GM12878 (cell line): ENCODE measurements at places on chromosomes 12 and 14. TPM values are rescaled to one million over a fixed set of nuclear protein-coding genes. Genes with fewer than 3 reads are reported as not detected.
A peak's percentile ranks its signal among the peaks of the same experiment; 100 is the strongest.

GRCh38 chr14:100665511-100666032, 61.1 kb upstream of the DLK1 start:
- no peaks in the 10 kb centered on the region for H3K4me1 ChIP-seq
- H3K4me3 ChIP-seq = no peak overlapping the region
- H3K27me3 ChIP-seq = no peaks in the 10 kb centered on the region
- H3K36me3 ChIP-seq = no peaks in the 10 kb centered on the region
- DNase-seq = no peak

- H3K4me1 ChIP-seq = no peaks in the 10 kb centered on the region
- no peak overlapping the region for H3K27ac ChIP-seq
- H3K36me3 ChIP-seq = no peaks in the 10 kb centered on the region; the same call in 1 of the 2 replicates
- no peaks in the 10 kb centered on the region for H3K27me3 ChIP-seq
- DNase-seq = no peak
Observed at GRCh38 chr14:92990456-92991430, 67.8 kb downstream of the CHGA start.

GRCh38 chr14:73958591-73958990, 8.5 kb downstream of the COQ6 start:
- H3K4me1 ChIP-seq = no peaks in the 10 kb centered on the region
- no peak for DNase-seq
- no peaks in the 10 kb centered on the region for H3K27me3 ChIP-seq
- H3K27ac ChIP-seq = no peak overlapping the region

DNA sequence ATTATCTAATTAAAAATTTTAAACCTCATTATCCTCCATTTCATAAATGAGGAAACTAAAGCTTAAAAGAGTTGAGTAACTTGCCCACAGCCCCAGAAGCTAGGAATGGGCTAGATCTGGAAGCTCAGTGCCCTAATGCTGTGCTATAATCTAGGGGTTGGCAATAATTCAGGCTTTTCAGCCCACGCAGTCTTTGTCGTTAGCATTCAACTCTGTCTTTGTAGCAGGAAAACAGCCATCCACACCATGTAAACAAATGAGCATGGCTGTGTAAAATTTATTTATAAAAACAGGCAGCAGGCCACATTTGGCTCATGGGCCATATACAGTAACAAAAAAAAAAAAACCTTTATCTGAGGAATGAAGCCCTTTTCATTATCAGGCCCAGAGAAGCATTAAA, 92.4 kb upstream of the OVCH1 start:
- H3K36me3 ChIP-seq = no peaks in the 10 kb centered on the region
- no peaks in the 10 kb centered on the region for H3K27me3 ChIP-seq
- DNase-seq = no peak

DNA sequence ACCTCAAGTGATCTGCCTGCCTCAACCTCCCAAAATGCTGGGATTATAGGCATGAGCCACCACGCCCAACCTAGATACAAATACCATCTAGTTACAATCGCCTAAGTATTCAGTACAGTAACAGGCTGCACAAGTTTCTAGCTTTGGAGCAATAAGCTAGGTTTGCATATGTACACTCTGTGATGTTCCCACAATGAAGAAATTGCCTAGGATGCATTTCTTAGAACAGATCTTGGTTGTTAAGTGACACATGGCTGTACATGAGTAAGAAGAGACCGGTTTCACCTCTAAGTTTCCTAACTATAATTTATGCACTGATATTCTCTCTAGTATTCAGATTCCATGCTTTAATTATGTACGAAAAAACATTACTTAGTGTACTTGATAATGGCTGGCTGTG, 5.4 kb upstream of the TUBA1C start:
- H3K4me1 ChIP-seq = peaks cover 9% of the 10 kb centered on the region
- H3K27me3 ChIP-seq = no peaks in the 10 kb centered on the region
- no peak overlapping the region for H3K4me3 ChIP-seq
- no peak for DNase-seq
- no peaks in the 10 kb centered on the region for H3K36me3 ChIP-seq

DNA sequence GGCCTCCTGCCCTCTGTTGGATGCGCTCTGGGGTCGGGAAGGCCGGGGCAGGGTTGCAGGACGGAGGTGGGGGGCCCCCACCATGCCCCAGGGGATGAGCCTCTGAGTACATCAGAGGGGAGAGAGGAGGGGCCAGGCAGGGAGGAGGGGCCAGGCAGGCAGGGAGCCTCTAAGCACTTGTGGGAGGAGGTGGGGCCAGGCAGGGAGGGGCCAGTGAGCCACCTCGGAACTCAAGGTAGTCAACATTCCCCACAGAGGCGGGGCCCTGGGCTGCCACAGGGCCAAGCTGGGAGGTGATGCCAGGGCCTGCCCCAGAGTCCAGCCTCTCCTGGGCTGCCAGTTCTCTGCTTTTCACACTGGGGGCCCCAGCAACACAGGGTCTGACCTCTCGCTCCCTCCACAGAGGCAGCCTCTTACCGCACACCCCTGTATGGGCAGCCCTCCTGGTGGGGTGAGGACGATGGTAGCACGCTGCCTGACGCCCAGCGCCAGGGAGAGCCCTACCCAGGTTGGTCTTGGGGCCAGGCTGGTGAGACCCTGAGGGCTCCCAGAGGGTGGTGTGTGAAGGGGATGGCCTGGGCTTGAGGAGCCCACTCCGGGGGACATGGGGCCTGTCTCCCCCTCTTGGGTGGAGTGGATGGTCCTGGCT, 17.4 kb downstream of the CEP170B start:
- H3K36me3 ChIP-seq = no peaks in the 10 kb centered on the region
- no peak for DNase-seq

DNA sequence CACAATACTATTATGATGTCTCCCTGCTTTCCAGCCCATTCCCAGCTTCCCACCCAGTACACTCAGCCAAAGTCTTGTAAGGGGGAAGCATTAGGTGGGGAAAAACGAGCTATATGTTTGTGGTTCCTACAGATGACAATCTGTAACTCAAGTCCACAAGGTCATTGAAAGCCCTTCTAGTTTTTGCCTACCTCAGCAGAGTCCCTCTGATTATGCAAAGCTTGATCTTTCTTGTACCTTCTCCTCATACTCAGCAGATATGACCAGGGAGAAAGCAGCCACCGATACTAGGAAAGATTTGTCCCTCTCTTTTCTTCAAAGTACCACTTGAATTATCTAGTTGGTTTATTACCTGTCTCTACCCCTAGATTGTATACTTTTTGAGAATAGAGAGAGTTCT, 10.6 kb downstream of the CMAS start:
- no peaks in the 10 kb centered on the region for H3K4me1 ChIP-seq
- no peaks in the 10 kb centered on the region; the same call in 1 of the 2 replicates for H3K36me3 ChIP-seq
- DNase-seq = no peak

- no peak for DNase-seq
- no peak overlapping the region for H3K27ac ChIP-seq
- H3K27me3 ChIP-seq = no peaks in the 10 kb centered on the region
- H3K4me3 ChIP-seq = no peak overlapping the region
- no peaks in the 10 kb centered on the region; the same call in 1 of the 2 replicates for H3K4me1 ChIP-seq
Observed at GRCh38 chr12:3071107-3071506, 6.1 kb upstream of the TSPAN9 start.

- H3K27ac ChIP-seq = no peak overlapping the region
- no peaks in the 10 kb centered on the region for H3K36me3 ChIP-seq
- no peak for DNase-seq
- no peaks in the 10 kb centered on the region for H3K27me3 ChIP-seq
- H3K4me1 ChIP-seq = peaks cover 4% of the 10 kb centered on the region
- no peak overlapping the region for H3K4me3 ChIP-seq
Observed at GRCh38 chr12:66010787-66011547, 119.6 kb downstream of the LLPH start.

- no peak overlapping the region for H3K4me3 ChIP-seq
- no peaks in the 10 kb centered on the region for H3K36me3 ChIP-seq
- DNase-seq = no peak
Observed at GRCh38 chr12:47190271-47190750, 110.6 kb upstream of the AMIGO2 start.

DNA sequence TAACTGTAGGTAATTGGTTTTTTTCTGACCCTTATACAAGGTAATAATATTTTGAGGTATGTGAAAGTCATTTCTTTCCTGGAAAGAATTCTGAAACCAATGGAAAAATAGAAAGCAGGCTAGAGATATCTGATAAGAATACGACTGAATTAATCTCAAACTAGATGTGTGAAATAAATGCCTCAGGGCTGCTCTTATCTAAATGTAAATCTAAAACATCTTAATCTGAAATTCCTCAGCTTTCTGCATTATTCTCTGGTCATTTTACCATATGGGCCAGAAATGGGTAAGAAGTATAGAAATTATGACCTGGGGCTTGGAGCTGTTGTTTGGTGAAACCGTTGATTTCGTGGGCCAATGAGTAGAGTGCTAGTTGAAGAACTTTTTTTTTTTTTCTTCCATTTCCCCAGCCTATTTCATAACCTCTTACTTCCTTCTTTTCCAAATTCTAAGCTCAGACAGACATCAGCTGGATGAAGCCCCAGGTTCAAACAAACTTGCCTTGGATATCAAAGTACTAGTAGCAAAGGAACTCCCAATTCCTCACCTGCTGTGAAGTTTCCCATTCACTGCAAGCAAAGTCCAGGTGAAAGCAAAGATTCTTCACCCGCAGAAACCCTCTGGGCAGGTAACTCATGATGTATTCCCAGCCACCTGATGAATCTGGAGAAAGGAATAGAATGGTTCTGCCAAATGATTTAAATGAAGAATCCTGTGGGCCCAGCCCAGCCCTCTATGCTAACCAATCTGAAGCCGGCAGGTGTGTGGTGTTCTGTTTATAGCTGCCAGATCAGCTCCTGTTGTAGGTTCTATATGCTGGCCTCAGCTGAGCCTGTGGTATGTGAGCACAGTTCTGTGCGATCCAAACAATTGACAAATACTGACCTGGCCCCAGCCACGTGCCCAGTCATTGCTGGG, 9.7 kb upstream of the FOS start:
- DNase-seq = no peak
- no peaks in the 10 kb centered on the region for H3K4me1 ChIP-seq
- no peak overlapping the region for H3K27ac ChIP-seq
- H3K4me3 ChIP-seq = no peak overlapping the region
- no peaks in the 10 kb centered on the region for H3K36me3 ChIP-seq

- no peak overlapping the region for H3K27ac ChIP-seq
- H3K27me3 ChIP-seq = peaks cover 3% of the 10 kb centered on the region
- H3K36me3 ChIP-seq = no peaks in the 10 kb centered on the region
- H3K4me1 ChIP-seq = no peaks in the 10 kb centered on the region
- H3K4me3 ChIP-seq = no peak overlapping the region
Observed at GRCh38 chr12:3179731-3180130, 102.6 kb downstream of the TSPAN9 start.

DNA sequence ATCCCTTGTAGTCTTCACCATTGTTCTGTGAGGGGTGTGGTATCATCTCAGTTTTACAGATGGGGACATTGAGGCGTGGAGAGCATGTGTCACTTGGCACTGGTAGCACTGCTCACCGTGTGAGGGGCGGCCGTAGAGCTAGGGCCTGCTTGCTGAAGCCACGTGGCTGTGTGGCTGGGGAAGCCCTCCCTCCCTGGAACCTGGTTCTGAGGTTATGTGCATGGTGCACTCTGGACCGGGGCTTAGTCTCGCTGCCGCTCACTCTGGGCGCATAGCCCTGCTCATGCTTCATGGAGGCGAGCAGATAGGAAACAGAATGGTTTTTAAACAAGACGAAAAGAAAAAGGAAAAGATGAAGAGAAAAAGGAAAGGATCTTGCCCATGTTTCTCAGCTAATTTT, 46.1 kb downstream of the CACNA1C start:
- H3K4me3 ChIP-seq = no peak overlapping the region
- H3K27me3 ChIP-seq = no peaks in the 10 kb centered on the region; the same call in none of the 2 replicates
- H3K27ac ChIP-seq = no peak overlapping the region
- H3K36me3 ChIP-seq = no peaks in the 10 kb centered on the region

DNA sequence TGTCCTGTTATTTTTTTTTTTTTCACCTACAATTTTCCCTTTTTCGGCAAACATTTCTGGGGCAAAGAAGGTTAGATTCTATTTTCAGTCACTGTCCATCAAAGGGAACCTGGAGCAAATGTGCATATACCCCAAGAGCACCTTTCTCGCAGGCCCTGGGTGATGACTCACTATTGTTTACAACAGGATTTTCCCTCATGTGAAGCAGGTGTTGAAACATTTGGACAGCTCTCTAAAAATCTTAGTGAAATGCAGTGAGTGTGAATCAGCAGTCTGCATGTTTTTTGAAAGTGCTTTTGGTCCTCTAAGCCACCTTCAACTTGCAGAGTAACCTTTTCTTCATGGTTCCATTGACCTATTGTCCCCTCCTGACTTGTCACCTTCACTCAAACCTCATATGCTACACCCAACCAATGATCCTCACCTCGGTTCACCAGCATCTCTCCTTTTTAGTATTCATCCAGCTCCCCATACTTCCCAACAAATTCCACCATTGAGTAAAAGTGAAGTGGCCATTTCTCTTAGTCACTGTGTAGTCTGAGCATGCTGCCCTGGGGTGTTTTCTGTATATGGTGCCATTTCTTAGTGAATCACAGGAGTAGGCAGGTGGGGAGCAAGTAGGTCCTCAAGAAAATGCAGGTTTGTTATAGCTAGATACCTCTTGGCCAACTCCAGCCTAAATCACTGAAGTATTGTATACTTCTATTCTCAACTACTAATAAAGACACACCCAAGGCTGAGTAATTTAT, 260.2 kb downstream of the BMP4 start:
- peaks cover 11% of the 10 kb centered on the region for H3K4me1 ChIP-seq
- no peak for DNase-seq
- H3K36me3 ChIP-seq = no peaks in the 10 kb centered on the region
- H3K27me3 ChIP-seq = no peaks in the 10 kb centered on the region
- H3K27ac ChIP-seq = no peak overlapping the region

GRCh38 chr14:100684154-100684553, 42.5 kb upstream of the DLK1 start:
- H3K4me1 ChIP-seq = no peaks in the 10 kb centered on the region
- no peaks in the 10 kb centered on the region for H3K36me3 ChIP-seq
- H3K27ac ChIP-seq = no peak overlapping the region

DNA sequence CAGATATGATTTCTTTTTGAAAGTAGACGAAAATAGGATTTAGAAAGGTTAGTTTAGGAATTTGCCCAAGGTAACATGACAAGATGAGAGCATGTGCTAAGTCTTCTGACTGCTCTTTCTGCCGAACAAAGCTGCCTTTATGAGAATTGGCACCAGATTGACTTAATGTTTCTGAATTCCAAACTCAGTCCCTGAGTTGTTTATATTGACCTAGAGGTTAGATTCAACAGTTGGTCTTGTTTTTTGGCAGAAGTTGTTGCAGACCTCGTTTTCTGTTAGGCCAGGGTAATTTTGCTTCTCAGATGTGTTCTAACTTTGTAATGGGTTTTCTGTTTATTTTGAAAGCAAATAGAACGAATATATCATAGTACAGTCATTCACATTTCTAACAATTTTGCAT, 61.5 kb upstream of the LRTM2 start:
- H3K27ac ChIP-seq = no peak overlapping the region
- no peaks in the 10 kb centered on the region for H3K27me3 ChIP-seq
- H3K36me3 ChIP-seq = no peaks in the 10 kb centered on the region; the same call in 1 of the 2 replicates
- no peak for DNase-seq
- no peak overlapping the region for H3K4me3 ChIP-seq

GRCh38 chr12:76083246-76083903, 1.1 kb downstream of the NAP1L1 start:
- DNase-seq = no peak
- peak overlapping the region; percentile 74 for H3K4me3 ChIP-seq
- peaks cover 11% of the 10 kb centered on the region for H3K4me1 ChIP-seq
- peak overlapping the region; percentile 91 for H3K27ac ChIP-seq
- no peaks in the 10 kb centered on the region for H3K36me3 ChIP-seq

- no peak for DNase-seq
- no peaks in the 10 kb centered on the region for H3K27me3 ChIP-seq
- H3K36me3 ChIP-seq = no peaks in the 10 kb centered on the region
- no peak overlapping the region for H3K27ac ChIP-seq
- no peaks in the 10 kb centered on the region for H3K4me1 ChIP-seq
Observed at GRCh38 chr14:51386983-51387735, 147.1 kb downstream of the TMX1 start.

STK38L gene
- total RNA-seq = 110 and 131 TPM in 2 replicates

MYO1A gene
- 0.08 and 0.10 TPM in 2 replicates for total RNA-seq

KMT2D gene
- total RNA-seq = 57.9 and 71.5 TPM in 2 replicates

OTOGL gene
- 0.31 and 0.56 TPM in 2 replicates for total RNA-seq

FSCB gene
- not detected in 2 replicates for total RNA-seq
